RWPE1 (cell line): ENCODE measurements at places on chromosomes 5 and 9.
A peak's percentile ranks its signal among the peaks of the same experiment; 100 is the strongest.

- no peak for DNase-seq
Measured at GRCh38 chr5:171622010-171622409, 163.6 kb upstream of the SMIM23 start.

GRCh38 chr5:115337882-115338281, 41.4 kb upstream of the CCDC112 start:
- no peak for DNase-seq

GRCh38 chr5:168209997-168210396, 81.4 kb upstream of the WWC1 start:
- no peak for DNase-seq

DNA sequence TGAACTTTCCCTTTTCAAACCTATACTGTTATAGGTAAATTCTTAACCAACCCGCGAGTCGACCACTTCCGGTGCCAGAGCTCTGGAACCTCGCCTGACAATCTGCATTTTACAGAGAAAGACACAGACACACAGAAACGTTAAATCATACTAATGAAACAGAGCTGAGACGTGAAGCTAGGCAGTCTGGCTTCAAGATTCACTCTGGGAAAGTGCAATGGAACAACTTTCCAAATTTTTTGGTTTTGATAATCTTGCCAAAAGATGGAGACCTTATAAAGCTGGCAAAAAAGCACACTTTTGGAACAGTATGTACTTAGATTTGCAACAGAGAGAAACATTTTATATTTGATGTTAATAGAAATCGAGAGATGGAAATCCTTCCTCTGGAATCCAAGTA, 15.9 kb upstream of the WNT8A start:
- no peak for DNase-seq

DNA sequence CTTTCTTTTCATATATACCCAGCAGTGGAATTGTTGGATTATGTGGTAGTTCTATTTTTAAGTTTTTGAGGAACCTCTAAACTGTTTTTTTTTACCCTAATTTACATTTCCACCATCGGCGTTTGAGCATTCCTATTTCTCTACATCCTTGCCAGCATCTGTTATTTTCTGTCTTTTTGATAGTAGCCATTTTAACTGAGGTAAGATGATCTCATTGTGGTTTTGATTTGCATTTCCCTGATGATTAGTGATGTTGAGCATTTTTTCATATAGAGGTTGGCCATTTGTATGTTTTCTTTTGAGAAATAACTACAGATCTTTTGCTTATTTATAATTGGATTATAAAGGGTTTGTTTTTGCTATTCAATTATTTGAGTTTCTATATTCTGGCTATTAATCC, 71.7 kb upstream of the TNC start:
- no peak for DNase-seq

- DNase-seq: no peak
Measured at GRCh38 chr5:126857472-126858410, 80.8 kb downstream of the LMNB1 start.

GRCh38 chr9:90024409-90024808, 419.6 kb downstream of the GADD45G start:
- no peak for DNase-seq

- DNase-seq: no peak
Measured at GRCh38 chr5:176902911-176903664, 3.9 kb upstream of the HK3 start.

DNA sequence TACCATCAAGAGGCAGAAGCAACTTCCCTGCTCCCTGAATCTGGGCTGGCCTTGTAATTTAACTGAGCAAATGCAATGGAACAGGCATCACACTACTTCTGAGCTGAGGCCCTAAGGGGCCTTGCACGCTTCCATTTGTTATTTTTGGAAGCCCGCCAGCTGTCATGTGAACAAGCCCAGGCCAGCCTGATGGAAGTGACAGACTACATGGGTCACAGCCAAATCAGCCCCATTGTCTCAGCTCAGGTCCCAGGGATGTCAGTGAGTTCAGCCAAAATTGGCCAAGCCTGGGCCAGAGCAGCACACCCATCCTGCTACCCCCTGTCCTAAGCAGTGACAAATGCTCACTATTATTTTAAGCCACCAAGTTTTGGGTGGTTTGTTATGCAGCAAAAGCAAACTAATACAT, 72.8 kb downstream of the PRRT1B start:
- DNase-seq: no peak

GRCh38 chr9:136268318-136268717, 22.7 kb upstream of the QSOX2 start:
- DNase-seq: no peak

- no peak for DNase-seq
Measured at GRCh38 chr5:89232139-89232603, 349.2 kb upstream of the MEF2C start.

- DNase-seq: peak; percentile 37
Measured at GRCh38 chr5:54251981-54252380, 58.4 kb downstream of the ARL15 start.

DNA sequence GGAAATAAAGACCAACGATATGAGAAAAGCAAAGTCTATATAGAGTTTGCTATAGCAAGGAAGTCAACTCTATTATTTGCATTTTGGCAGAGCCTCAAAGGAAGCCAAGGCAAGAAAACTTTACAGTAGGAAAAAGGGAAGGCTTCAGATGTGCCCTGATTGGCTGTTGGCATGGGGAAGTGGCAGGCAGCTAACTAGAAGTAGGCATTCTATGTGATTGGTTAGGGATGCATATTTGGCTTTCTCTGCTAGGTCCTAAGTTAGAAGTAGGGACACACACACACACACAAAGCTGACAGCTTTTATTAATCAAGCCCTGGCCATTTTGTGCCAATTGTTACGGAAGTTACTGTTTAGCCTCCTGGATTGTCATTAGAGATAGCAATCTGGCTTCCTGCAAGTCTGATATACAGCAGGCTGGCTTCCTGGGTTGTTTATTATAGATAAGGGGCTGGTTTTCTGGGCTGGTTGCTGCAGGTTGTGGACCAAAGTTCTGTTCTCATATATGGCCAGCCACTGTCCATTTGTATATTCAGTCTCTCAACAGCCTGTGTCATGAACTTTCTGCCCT, 308.1 kb upstream of the GRAMD2B start:
- DNase-seq: no peak

DNA sequence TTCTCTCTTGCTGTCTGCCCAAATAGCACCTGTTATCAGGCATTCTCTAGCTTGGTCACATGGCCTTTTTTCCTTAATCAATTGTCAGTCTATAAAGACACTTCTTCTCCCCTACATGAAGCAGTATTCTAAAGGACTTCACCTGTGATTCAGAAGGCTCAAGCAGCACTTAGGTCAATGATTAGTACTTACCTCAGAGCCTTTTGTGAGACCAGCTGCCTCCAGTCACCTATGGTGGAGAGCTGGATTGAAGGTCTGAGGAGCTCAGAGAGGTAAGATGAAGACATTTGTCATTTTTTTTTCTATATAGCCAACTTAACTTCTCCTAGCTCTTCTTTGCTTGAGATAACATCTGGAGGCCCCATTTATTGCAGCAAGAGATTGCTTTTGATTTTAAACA, 278.3 kb upstream of the PCSK5 start:
- no peak for DNase-seq

GRCh38 chr9:4290427-4290837, 9.4 kb downstream of the GLIS3 start:
- no peak for DNase-seq

DNA sequence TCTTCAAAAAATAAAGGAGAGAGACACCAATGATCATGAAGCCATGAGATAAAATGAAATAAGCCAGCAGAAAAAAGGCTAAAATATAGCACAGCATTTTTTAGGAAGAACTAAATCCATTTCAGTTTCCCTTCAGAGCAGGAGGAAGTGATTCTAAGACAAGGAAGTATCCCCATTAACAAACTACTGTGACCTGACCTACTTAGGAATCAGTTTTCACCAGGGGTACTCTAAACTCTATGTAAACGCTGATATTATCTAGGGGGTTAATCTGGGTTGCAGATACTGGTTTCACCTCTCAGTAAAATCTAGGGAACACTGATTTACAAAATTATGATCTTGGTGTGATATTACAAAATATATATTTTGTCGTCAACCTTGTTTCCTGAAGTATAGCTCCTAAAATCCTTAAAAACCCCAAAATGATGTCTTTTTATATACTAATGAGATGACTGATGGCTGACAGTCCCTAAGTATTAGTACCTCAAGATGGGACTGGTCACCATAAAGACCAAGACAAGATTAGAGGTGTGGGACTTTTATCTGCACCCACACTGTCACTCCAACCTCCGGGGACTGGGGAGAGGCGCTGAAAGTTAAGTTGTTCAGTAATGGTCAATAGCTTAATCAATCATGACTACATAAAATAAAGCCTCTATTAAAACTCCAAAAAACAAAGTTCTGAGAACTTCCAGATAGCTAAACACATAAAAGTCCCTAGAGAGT, 2.9 kb upstream of the FNBP1 start:
- no peak for DNase-seq

DNA sequence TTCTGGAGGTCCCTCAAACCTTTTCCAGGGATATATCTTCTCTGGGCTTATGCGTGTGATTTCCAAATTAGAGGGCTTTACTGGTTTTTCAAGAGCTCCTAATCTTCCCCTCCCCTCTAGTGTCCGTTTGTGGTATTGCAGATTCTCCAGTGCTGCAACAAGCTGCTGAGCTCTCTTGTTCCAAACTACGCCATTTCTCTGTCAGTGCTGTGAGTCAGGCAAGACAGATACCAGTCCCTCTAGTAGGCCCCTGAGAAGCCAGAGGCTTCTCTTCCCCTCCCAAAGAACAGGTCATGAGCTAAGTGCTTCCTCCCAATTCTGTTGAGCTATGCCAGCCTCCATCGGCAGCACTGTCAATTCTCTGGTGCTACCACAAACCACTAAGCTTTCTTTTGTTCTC, 149.5 kb downstream of the FANCC start:
- DNase-seq: peak; percentile 75

DNA sequence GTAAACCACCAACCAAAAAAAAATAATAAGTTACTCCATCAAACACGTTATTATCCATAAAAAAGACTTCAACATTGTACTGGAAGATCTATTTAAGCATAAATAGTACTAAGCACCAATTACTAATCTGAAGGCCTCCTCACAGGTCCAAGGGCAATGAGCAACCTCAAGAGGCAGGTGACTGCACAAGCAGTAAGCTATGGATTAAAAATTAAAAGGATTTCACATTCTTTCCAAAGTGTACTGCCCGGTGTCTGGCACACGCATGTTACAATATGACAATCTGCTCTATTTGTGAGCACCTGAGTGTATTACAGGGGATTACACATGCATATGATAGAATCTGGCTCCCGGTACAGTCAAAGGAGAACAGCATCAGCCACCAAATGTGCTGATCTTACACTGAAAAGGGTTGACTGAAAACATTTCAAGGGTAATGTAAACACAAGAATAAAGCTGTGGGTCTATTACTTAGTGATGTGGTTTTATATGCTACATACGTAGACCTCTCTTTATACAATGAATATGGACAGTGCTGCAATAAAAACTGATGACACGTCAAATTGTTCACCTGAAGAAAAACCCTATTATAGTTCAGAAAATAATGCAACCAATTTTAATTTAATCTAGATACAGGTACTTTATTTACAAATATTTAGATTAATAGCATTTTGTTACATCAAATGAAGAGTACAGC, 22.8 kb downstream of the RAB14 start:
- DNase-seq: no peak

- DNase-seq: peak; percentile 67
Measured at GRCh38 chr5:43396762-43397304, 15.4 kb downstream of the CCL28 start.

GRCh38 chr9:22143799-22144625, 134.9 kb upstream of the CDKN2B start:
- no peak for DNase-seq

DNA sequence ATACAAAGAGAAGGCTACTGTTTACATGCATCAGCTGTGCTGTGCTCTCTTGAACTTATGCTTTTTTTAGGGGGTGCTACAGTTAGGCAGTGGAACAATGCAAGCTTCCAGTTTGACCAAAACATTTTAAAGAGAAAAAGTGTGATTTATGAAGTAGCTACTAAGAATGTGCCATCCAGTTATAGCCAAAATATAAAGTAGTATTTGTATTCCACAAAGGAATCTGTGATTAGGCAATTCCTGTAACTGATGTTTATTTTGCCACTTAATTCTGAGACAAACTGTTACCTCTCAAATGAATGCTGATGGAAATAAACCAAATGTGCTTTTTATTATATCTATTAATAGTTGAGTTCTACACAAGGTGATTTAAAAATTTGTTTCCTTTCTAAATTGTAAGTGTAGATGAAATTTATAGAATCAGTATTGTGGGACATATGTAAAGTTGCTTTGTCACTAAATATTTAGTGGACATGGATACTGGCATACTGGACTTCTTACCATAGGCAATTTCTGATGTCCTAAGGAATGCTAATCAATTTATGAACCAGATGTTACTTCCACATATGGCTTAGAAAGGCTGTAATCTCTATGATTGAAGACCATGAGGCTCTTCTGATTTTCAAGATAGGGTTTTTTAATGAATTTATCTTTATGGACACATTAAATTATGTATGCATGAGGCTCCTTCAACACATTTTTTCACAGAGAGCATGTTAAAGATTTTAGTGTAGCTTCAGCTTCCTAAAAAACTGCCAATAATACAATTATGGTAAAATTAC, 410.2 kb downstream of the PRR16 start:
- no peak for DNase-seq
